ENCODE measurements at places on chromosomes 3 and 15.

DNA sequence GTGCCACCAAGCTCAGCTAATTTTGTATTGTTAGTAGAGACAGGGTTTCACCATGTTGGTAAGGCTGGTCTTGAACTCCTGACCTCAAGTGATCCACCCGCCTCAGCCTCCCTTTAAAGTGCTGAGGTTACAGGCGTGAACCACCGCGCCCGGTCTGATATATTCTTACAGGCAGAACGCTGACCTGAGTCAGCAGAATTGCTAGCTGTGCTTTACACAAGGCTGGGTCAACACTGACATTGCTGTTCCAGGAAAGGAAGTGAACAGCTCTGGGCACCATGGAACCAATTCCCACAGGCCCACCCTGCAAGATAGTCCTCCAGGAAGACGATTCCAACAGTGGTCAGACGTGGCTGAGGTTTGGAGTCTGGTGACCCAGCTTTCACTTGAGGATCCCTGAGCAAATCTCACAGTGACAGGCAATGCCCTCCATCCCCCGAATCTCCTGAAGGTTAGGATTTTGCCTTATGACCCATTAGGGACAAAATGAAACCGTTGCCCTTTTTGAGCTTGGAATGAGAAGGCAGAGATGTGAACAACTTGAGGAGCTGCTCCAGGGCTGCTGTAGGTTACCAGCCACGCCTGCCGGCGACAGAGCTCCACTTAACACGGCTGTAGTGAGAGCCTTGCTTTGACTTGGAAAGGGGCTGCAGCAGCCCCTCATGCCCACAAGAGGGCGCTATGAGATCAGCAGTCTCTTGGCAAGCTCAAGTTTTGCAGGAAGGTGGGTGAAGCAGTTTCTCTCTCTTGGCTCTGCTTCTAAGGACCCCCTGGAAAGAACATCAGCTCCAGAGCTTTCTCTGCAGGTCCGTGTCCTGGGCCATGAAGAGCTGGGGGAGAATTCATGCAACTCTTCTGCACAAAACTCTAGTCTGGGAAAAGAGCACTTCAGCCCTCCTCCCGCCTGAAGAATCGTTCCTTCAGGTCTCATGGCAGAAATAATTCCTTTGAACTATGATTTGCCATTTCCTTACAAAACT lies 74.1 kb downstream of the SENP2 start:
- no peak for DNase-seq

DNA sequence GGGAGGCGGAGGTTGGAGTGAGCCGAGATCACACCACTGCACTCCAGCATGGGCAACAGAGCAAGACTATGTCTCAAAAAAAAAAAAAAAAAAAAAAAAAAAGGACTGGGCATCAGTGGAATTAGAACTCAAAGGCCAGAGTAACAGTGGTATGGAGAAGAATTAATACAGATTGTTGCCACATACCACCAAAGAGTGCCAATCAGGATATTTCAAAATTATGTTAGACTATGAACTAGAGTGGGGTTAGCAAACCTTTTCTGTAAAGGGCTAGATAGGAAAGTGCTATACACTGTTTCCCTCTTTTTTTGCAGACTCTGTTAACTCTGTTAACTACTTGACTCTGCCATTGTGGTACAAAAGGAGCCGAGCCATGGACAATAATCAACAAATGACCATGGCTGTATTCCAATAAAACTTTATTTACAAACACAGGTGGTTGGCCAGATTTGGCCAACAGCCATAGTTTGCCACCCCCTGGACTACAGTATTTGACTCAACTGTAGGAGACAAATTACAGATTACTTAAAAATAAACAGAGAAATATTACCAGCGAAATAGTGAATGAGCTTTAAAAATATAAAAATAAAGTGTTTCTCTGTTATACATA lies 28.6 kb downstream of the DPH3 start:
- no peak for DNase-seq

- DNase-seq: no peak
These were observed 465.6 kb upstream of the TPRG1 start for GRCh38 chr3:188706176-188706575.

GRCh38 chr15:57436166-57436565 lies 59.9 kb downstream of the CGNL1 start:
- DNase-seq: no peak

DNA sequence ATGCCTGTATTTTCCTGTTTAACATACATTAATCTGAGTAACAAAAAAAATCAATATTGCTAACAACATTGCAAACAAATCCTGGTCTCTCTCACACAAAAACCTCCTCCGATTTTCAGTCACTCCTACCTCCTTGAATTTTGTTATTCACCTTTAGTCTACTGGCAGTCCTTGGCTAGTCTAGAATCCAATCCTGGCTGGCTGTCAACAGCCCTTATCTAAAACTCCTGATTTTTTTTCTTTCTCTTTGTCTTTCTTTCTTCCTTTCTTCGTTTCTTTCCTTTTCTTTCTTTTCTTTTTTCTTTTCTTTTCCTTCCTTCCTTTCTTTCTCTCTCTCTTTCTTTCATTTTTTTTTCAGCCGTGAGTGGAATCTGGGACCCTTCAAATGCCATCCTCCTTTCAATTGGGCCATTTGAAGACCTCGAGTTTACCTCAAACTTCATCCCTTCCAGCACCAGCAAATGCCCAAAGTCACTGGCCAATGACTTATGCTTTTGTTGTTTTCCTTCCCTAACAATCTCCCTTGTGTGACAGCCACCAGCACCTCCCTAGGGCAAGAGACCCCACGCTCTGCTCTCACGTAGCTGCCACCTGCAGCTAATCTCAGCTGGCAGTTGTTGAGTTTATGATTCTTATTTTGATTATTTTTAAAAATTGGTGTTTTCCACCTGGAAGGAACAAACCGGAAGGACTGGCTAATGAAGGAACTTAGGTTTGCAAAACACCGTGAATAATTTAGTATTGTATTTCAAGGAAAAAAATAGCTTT lies 6.8 kb upstream of the ONECUT1 start:
- DNase-seq: no peak

GRCh38 chr15:40358471-40359353 lies 693 bp downstream of the DISP2 start:
- no peak for DNase-seq

DNA sequence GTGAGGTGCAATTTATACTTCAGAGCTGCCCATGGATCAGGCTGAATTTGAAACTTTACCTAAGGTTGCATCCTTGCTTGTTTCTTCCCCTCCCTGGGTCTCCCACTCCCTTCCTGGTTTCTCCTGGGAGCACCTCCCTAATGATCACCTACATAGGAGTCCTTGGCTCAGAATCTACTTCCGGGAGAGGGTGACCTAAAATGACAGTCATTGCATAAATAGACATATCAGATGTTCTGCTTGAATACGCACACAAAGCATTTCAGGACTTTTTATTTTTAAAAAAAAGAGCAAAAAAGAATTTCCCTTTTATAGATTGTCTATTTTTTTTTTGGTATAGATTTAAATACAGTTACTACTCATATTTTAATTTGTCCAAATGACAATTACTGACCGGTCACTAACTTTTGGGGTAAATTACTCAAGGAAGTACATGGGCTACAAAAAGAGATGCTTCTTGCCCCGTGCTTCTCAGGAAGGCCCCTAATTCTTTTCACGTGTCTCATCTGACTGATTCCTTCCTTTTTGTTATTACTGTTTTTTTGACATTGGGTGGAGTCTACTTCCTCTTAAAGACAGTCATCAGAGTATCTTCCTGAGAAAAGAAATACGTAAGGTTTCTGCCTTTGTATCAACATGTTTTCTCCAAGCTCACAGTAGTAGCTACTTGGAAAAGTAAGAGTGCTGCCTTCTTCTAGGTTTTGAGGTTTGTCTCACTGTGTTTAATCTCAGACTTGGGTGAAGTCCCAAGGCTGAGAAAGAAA lies 4.9 kb upstream of the MYZAP start:
- DNase-seq: no peak

Data from HS-27A (cell line).